ENCODE measurements at places on chromosomes 3 and 15.

DNA sequence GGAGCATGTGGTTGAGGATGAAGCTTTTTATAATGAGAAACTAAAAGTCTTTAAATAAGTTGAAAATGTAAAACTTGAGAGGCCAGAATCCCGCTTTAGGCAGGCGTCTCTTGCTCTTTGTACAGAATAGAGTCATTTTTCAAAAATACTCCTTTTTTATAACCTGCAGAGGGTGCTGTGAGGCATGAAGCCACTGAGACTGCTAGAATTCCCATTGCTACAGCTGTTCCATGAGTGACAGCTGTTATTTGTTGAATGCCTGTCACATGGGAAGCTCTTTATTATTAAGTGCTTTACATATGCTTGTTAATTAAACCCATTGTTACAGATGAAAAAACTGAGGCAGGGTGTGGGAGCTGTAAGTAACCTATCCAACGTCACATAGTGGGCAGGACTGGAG is 18.5 kb downstream of the MINAR1 start:
- no peak for DNase-seq

DNA sequence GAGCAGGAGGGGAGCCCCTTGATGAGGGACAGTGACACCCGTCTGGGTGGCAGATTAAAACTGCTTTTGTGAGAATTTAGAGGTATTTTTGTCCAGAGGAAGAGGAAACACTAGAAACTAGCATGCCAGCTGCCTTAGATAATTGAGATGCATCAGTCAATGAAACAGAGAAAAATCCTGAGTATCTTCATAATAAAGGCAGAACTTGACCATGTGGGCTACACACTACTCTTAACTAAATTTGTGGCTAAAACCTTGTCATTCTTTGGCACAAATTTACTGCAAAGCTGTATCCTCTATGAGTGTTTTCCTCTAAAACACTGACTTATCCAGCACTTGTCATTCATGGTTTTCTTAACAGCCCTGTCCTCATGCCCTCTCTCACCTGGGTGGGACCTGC is 259.7 kb upstream of the TPM1 start:
- no peak for DNase-seq

DNA sequence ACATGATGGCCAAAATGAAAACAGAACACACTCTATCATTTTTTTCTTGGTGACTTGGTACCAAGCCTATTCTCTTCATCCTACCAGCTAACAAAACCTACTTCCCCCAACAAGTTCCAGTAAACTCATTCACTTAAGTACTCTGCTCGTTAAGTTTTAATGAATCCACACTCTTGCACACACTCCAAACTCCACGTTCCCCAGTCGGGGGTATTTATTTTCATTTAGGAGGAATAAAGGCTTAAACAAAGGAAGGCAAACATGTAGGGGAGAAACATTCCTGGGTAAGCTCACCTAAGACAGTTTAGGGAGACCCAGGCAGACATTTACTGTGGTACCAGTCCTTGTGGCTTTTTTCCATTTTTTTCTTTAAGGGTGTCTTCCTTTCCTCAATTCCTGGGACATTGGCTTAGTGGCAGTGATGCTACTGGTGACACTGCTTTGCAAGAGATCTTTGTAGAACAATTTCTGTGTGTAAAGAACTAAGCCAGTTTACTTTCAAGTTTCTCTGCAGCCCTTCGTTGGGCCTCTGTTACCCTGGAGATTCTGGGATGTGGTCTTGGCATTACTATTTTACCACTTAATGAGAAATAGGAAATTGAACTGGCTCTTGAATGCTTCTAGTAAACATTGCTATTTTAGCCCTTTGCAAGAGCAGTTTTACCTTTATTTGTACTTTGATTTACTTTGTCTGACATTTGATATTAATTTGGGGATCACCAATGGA is 117.3 kb upstream of the C15orf61 start:
- no peak for DNase-seq

DNA sequence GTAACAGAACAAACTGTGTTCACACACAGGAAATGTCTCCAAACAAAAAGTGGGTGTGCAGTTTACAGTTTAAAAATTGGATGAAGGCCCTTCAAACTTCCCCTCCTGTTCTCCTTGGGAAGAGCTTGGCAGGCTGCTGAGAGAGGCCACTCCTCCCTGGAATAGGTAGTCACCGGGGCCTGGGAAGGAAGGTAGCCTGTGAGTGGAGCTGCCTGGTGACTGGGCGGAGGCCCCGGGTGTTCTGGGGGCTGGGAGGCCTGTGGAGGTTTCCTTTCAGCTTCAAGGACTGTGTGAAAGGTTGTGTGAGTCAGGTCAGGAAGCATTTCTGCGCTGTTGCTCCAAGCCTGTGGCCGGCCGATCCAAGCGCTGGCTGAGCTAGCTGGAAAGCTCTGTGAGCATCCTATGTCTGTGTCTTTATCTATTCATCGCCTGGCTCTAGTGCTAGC is 14.1 kb downstream of the SLCO3A1 start:
- no peak for DNase-seq

GRCh38 chr15:66862940-66863335 is 160.9 kb downstream of the SMAD6 start:
- peak; percentile 74 for DNase-seq

GRCh38 chr3:35760146-35760545 is 120.8 kb downstream of the ARPP21 start:
- no peak for DNase-seq

- DNase-seq: no peak
These were observed 2.0 kb upstream of the NR1I2 start for GRCh38 chr3:119779731-119780383.

GRCh38 chr3:32410367-32411246 is 19.0 kb downstream of the CMTM7 start:
- DNase-seq: no peak

DNA sequence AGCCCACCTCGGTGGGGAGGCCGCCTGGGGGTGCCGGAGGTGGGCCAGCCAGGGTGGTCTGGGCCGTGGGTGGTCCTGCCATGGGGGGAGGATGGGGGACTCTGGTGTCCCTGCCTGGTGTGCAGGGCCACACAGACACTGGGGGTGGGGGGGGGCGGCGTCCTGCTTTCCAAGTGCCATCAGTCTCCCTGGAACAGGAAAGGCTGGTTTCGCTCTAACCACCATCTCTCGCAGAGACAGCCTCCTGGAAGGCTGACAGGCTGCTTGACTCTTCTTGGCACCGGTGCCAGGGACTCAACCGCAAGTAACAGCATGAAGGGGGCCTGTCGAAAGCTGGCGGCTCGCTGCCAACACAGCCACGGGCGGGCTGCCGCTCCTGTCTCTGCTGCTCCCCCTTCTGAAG is 40.3 kb downstream of the RGMA start:
- DNase-seq: no peak

- no peak for DNase-seq
These were observed 103.9 kb downstream of the SHQ1 start for GRCh38 chr3:72744330-72744729.

DNA sequence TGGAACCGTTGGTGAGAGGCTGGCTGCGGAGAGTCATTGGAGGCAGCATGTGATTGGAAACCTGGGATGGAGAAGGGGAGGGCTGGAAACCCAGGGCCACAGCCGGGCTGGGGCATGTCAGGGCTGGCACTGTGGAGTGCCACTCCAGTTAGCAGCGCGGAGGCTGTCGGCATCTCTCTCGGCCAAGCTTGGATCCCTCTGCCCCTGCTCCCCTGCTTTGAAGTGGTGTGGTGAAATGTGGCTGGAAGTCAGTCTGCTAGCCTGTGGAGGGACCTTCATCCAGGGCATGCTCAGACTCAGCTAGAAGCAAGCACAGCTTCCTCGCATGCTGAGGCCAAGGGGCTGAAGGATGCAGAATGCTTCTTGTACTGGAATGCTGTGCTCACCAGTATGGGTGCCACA is 13.5 kb downstream of the SLCO3A1 start:
- peak; percentile 26 for DNase-seq

DNA sequence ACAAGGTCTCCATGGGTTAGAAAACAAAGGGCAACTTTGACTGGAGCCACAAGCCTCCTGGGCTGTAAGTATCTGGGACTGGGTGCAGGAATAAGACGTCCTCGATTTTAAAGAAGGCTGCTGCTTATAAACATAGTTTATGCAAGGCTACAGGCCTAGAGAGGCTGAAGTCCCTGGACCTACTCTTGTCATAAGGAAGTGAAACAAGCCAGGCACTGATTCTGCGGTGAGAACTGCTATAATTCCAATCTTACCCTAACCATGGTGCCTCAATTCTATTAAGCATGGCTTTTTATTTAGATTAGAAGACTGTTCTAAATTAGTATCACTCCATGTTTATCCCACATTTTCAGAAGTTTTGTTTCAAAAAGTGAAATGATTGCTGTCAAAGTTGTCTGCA is 777.6 kb downstream of the PLOD2 start:
- no peak for DNase-seq

DNA sequence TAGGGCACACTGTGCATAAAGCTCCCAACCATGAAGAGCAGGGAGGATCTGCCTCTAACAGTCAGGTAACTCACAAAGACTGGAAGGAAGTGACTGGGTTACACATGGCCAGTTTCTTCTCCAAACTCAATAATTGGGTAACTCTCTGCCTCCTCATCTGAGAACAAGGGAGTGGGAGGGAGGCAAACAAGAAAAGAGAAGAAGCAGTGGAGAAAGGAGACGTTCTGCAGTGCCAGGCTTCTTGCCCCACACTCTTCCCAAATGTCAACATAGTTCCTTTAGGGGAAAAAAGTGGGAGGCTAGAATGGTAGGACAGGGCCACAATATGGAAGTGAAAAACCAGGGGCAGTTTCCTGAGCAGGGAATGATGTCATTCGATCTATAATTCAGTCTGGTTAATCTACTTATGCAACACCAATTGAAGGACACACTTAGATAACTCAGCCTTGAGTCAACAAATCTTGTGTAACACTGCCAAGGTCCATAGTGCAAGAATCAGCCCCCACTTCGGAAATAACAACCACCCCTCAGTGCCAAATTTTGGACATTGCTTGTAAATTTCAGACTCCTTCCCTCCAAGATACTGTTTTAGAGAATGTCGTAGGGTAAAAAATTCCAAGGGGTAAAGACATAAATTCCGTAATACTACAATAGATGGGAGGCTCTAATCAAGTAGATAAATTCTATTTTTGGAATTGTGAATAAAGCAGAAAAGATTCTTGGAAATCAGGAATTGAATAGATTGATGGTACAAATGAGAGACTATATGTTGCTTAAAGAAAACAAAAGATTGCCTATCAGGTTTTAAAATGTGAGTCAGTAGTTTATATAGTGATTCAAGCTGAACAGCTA is 143.0 kb downstream of the LPP start:
- no peak for DNase-seq

DNA sequence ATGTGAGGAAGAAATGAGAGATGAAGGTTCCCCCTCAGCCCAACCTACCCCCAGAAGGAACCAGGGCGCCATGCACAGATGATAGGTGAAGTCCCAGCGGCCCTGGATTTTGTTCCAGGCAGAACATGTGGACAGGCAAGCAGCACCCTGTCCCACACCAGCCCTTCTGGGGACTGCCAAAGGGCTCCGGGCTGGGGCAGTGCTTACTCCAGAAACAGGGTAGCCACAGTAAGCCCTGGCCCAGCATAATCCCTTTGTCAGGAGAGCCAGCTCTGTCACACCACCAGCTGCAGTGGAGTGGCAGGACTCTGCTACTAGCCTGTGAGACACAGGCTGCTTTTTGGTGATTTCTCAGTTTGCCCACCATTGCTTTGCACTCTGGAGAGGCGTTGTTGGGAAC is 6.3 kb downstream of the FBXL22 start:
- no peak for DNase-seq

GRCh38 chr15:55344206-55344605 is 25.2 kb downstream of the PIGB start:
- DNase-seq: no peak
